Activated T-cell treated with anti-CD3 and anti-CD28 coated beads for 48 hours (primary cell): ENCODE measurements at places on chromosomes 11 and 22.

DNA sequence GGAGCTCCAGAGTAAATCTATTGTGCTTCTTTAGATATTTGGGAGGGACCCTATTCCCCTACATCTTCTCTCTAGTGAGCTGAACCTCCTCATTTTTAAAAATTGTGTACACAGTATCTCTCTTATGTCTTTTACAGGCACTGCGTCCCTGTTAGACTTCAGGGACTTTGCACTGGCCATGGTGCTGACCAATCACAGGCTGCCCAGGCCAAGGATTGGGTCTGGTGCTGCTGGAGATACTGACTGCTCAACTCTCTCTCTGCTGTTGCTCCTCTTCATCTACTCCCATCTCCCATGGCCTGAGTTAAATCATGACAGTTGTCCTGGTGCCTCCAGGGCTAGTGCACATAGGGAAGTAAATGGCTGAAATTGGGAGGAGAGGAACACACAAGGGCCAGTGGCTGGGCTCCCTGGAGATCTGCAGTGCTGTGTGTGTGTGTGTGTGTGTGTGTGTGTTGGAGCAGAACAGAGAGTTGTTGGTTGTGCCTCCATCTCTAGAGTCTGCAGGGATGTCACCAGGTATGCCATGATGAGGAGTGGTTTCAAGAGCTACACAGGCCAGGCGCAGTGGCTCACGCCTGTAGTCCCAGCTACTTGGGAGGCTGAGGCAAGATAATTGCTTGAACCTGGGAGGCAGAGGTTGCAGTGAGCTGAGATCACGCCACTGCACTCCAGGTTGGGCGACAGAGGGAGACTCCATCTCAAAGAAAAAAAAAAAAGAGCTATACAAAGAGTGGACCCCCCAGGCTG, 155.3 kb downstream of the ST3GAL4 start:
- no peak for DNase-seq

GRCh38 chr11:108370990-108371389, 96.3 kb downstream of the C11orf65 start:
- no peak for DNase-seq

- peak; percentile 78 for DNase-seq
Measured at GRCh38 chr22:42500161-42500835, 19.3 kb downstream of the RRP7A start.

- DNase-seq: no peak
Measured at GRCh38 chr22:50624347-50625130, 3.4 kb downstream of the ARSA start.

DNA sequence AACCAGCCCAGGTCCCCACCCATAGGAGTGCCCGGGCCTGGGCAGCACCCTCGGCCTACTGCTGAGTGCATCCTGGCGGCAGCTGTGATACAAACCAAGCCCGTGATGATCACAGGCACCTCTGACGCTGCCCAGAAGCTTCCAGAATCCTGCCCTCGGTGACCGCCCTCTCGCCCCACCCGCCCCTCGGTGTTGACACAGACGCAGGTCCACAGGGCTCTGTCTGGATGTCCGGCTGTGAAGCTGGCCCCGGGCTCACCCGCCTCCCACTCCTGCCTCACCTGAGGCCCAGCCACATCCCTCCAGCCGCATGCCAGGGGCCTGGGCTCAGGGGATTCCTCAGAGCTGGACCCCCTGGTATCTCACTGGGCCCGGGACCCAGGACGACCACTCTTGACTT, 191.0 kb downstream of the BRD1 start:
- no peak for DNase-seq

GRCh38 chr11:7603031-7603781, 70.1 kb downstream of the CYB5R2 start:
- DNase-seq: no peak

DNA sequence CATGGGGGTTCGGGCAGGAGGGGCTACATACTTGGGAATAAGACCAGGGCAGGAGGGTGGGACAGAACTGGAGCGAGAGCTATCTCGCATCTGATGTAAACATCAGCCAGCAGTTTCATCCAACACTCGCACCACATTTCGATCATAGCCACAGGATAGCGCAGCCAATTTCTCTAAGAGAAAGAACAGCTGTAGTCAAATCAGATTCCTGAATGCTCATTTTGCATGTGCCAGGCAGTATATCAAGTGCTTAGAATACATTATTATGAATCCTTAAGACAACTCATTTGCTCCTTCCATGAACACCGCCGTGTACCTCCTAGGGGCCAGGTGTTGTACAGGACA, 14.5 kb downstream of the DGCR2 start:
- no peak for DNase-seq

DNA sequence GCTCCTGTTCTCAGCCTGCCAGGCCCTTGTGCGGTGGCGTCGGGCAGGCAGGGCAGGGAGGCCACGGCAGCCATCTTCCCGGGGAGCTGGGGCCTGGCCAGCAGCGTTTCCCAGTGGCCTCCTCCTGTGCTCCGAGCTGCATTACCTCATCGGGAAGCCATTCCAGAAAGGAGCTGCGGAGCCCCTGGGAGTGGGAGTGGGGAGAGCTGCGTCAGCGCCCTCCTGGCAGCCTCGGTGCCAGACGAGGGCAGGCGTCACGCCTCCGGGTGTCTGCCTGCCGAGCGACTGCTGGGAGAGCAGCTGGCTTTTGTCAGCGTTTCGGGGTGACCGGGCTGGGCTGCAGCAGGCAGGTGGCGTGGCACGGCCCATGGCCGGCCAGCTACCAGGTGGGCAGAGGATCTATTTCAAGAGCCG, 30.9 kb upstream of the WNT7B start:
- DNase-seq: no peak
